IMR-90 (cell line): ENCODE measurements at places on chromosomes 11 and 22. TPM values are rescaled to one million over a fixed set of nuclear protein-coding genes. Genes with fewer than 3 reads are reported as not detected.

ARL14EP gene
- polyA plus RNA-seq = 12.5 and 15.7 TPM in 2 replicates

DNA sequence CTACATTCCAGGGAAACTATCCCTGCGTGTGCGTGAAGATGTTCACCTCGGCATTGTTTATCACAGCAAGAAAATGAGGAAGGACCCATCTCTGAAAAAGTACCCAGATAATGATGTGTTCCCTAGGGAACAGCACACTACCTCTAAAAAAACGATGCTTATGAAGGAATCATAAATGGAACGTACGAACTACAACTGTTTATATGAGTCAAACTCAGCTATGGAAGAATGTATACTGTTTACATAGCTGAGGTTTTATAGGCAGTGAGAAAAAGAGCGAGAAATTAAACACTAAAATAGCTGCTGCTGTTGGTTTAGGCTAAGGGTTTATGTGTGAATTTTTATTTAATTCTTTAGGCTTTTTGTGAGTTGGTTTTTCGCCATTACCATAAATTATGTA, 48.9 kb downstream of the APOL1 start:
- DNase-seq = peak; percentile 97

DNA sequence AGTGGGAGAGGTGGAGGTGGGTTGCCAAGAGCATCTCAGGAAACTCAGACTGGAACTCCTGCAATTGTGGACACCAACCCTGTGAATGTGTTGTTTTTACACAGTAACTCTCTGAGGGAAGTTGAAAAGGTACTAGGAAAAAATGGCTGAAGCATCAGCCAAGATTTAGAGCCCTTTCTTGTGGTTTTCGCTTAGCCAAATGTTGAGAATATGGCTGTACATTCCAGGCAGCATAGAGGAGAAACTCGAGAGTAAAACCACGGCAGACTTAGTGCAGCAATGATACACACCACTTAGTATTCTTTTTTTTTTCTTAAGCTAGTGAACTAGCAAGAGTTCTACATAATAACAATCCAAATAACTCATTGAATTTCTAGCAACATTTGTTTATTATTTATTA, 309.7 kb upstream of the MTNR1B start:
- DNase-seq = no peak

DNA sequence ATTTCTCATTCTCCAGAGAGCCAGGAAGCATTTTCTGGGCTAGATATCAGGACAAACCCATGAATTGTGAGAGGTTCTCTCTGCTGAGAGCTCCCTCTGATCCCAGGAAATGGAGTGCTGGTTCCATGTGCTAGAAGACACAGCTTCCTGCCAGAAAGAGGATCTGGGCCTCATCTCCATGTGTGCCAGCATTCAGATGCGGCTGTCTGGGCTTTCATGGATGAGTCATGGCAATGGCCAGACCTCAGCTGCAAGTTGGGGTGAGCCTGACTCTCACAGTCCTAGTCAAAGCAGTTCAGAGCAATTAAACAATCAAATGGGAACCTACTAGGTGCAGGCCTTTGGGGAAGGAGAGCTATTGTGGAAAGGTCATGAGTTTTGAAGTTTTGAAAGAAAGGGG, 82.3 kb upstream of the EED start:
- DNase-seq = peak; percentile 93

TPH1 gene
- 0.01 and 0.07 TPM in 2 replicates for polyA plus RNA-seq

DNA sequence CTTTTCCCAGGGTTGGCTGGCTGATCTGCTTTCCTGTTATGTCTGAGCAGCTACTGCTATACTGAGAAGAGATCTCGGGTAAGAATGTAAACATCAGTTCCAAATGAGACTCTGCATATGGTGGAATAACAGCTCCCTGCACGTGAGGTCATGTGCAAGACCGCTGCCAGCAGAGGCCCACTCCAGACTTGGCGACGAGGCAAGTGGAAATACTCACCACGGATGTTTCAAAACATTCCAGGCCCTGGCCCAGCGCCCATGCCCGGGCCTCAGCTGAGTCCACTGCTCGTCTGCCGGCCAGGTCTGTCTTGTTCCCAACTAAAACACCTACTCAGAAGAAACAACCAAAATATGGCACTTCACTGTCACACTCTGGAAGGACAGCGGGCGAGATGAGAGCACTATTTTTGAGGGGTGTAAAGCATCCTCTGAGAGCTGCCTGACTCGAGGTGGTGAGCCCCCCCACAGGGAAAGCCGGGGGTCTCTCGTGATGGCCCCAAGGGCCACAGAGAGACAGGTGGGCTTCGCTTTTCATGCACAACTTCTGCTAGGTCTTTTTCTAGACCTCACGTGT, 13.1 kb downstream of the IFT27 start:
- peak; percentile 68 for DNase-seq

DNA sequence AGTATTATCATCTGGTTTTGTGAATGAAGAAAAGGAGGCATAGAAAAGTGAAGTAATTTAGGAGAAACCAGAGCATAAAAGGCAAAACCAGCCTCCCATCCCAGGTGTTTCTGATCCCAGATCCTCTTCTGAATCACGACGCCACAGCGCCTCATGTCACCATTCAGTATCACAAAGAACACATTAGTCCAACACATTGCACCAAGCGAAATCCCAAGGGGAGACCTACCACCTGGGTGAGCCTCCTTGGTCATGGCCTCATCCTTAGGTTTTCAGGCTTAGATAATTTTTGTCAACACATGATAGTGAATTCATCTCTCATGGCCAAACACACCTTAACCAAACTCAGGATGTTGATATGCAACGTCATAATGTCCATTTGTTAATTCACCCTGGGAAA, 181.5 kb upstream of the SORL1-AS1 start:
- DNase-seq = no peak

- DNase-seq = peak; percentile 20
Measured at GRCh38 chr11:17145972-17146371, 61.8 kb downstream of the PIK3C2A start.

DNA sequence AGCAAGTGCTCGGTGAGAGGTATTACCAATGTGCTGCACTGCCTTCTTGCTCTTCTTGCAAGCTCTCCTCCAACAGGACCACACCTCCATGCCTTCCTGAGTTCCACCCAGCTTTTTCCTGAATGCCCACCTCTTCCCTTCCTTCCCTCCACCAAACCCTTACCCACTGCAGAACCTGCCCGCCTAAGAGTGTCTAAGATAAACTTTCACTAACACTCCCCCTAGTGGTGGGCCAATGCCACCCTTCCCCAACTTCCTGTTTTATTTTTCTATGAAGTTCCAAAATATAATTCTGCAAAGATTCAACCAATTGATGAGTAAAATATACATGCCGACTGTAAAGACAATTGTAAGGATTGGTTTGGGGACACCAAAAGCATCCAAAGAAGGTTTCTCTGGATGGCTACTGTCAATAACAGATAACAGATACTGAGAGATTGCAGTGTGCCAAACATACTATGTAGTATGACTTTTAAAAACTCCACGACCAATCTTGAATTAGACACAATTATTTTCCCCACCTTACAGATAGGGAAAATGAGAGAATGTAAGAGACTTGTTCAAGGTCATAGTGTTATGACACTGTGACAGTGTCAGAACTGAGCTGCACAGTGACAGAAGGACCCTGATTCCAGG, 38.6 kb upstream of the BMAL1 start:
- peak; percentile 41 for DNase-seq

GRCh38 chr11:128928400-128928799, 14.3 kb downstream of the TP53AIP1 start:
- DNase-seq = peak; percentile 24

GAS2 gene
- polyA plus RNA-seq = 0.51 and 0.65 TPM in 2 replicates

DNA sequence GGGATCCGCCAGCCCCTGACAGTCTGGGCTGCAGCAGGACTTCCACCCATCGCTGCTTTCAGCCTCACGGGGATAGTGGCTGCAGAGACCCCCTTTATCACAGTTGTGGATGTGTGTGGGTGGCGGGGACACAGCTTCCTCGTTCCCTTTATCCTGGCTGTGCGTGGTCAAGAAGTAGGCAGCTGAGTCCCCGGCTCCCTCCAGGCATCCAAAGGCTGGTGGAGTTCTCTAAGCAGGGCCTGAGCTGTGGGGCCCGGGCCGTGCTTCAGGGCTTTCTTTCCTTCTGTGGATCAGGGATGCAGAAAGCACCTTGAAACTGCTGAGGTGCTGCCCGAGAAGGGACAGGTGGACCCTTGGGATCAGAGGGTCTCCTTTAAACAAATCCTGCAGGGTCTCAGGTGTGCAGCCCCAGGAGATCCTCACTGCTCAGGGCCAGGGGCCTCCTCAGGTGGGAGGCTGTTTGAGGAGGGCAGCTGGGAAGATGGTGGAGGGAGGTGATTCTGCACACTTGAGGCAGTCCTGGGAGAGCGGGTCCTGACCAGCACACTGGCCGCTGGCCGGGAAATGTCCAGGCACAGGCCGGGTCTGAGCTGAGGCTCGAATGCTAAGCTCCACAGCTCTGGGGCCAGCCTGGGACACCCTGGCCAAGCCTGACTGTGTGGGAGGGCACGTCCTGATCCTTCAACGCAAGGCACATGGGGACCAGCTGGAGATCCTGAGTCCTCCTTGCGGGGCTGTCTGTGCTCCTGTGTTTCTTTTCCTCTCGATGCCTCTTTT, 1024.3 kb downstream of the BRD1 start:
- no peak for DNase-seq

OR8D4 gene
- polyA plus RNA-seq = not detected in 2 replicates

- DNase-seq = no peak
Measured at GRCh38 chr22:37456346-37456745, 29.1 kb upstream of the ELFN2 start.

DNA sequence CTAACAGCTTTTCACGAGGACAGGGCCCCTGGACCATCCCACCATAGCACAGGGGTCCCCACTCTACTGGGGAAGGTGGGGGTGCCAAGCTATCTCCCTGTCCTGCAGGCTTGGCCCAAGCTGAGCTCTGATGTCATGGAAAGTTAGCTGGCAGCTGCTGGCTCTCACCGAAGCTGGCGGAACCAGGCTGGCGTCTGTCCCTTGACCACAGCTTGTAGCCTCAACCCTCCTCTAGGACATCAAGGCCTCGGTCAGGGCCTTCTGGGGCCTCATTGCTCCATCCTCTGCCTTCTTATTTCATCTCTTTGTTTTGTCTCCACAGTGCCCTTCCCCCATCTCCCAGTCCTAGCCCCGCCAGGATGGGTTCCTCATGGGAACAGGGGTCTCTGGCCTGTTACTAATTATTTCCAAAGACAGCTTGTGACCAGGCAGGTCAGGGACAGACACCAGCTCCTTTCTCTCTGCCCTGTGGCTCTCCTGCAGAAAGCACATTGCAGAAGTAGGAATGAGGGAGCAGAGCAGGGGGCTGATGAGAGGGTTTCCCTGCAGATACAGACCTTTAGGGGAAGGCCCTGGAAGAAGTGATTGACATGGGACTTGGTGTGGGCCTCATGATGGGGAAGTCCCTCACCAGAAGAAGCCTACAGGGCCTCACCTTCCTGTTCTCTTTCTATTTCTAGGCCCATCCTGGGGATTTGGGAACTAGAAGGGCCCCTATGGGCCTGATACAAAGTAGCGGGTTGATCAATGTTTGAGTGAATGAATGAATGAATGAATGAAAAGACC, 97.5 kb upstream of the ALX4 start:
- no peak for DNase-seq

DDIAS gene
- polyA plus RNA-seq = 4.3 and 4.6 TPM in 2 replicates

- peak; percentile 92 for DNase-seq
Measured at GRCh38 chr22:30201945-30202344, 44.6 kb downstream of the LIF start.

- DNase-seq = no peak
Measured at GRCh38 chr11:19954899-19955298, 205.4 kb downstream of the DBX1 start.

SYCE3 gene
- not detected in 2 replicates for polyA plus RNA-seq

SCN4B gene
- 0.33 and 0.44 TPM in 2 replicates for polyA plus RNA-seq

DNA sequence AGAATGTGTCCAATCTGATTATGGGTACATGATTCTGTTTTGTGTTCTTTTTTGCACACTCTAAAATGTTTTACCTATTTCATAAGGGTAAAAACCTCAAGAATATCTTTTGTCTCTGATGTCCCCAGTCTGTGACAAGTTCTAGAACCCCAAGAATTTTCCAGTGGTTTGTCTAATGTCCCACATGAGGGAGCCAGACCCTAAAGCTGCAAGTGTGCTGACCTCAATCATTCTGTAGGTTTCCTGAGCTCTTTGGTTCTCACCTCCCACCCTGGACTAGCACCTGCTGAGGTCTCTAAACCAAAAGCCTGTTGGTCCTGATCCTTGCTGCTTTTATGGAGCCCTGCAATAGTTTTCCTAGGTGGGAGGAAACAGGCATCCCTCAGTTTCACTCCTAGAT, 149.8 kb upstream of the MPPED2 start:
- DNase-seq = no peak

DNA sequence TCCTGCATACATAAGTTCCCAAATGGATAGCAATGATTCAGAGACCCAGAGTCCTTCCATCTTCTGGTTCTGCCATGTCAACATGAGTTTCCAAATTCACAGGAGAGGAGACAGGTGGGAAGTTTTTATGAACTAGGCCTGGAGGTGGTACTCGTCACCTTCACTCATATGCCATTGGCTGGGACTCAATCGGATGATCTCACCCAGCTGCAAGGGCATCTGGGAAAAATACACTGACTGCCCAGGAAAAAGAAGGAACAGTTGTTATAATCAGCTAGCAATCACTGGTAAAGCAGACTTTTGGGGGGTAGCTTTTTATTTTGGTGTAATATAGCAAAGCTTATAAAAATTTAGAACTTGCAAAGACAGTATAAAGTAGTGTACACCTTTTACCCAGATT, 83.9 kb downstream of the OTOG start:
- DNase-seq = no peak

DNA sequence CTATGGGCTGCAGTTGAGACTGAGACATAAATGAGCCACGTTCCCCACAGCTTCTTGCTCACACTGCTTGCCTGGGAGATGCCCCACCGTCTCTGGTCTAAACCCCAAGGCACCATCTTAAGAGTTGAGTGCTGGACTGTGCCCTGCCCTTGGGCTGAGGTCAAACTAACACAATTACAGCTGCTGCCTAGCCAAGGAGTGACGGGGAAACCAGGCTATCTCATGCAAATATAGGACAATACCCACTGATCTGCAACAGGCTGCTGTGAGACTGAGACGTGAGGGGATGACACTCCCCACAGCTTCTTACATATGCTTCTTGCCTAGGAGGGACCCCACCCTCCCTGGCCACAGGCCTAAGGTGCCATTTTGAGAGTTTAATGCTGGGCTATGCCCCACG, 7.8 kb upstream of the MS4A8 start:
- no peak for DNase-seq

DNA sequence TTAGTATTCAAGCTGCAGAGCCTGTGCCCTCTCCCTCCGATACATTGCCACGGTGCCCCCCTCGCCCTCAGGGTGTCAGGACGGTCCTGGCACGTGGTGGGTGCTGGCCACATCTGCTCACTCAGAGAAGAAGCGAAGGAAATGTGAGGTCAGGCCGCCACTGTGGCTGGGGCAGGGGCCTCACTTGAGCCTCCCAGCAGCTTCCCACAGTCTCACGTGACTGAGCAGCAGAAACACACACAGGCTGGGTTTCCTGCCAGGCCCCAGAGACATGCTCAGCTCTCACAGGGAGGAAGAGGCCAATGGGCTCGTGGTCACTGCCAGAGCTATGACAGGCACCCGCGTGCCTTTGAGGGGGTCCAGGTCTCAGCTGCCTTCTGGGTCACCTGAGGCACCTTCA, 37.9 kb upstream of the PRR5 start:
- peak; percentile 61 for DNase-seq
